ENCODE measurements at places on chromosomes 13 and 19.

DNA sequence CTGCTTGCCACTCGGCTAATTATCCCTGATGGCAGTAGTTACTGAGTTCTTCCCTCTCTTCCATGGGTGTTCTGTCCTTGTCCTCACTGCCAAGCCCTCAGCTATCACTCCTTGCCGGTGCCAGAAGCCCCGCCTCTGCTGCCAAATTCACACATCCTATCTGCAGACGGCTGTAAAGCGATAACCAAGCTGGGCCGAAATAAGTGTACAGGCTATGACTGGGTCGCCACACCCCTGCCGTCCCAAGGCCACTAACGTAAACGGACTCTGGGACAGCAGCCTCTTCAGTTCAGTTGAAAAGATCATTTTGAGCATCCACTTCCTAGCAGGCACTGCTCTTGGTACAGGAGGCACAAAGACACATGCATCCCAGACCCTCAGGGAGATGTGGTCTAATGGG, 13.3 kb downstream of the SLC7A1 start:
- no peak for DNase-seq

- no peak for DNase-seq
These were observed 26.6 kb downstream of the CBY2 start for GRCh38 chr13:45728759-45729158.

- DNase-seq: no peak
These were observed 185.8 kb upstream of the TSHZ3 start for GRCh38 chr19:31534786-31535657.

GRCh38 chr13:41133951-41134350, 1.3 kb upstream of the KBTBD6 start:
- no peak for DNase-seq

DNA sequence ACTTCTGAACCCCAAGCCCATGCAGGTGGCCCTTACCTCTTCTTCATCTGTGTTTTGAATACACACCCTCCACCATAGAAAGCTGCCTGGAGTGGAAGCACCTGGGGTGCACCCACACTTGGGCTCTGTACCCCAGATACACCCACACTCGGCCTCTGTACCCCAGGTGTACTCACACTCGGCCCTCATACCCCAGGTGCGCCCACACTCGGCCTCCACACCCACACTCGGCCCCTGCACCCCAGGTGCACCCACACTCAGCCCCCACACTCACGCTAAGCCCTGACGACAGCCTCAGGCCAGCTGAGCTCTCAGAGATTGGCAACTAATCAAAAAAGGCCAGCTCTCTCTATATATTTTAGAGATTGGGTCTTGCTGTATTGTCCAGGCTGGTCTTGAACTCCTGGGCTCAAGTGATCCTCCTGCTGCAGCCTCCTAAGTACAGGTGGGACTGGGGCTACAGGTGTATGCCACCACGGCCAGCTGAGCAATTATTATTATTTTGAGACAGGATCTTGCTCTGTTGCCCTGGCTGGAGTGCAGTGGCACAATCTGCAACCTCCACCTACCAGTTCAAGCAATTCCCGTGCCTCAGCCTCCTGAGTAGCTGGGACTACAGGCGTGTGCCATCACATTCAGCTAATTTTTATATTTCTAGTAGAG, 68.9 kb downstream of the PEX11G start:
- DNase-seq: no peak

GRCh38 chr19:35029737-35030256, 473 bp upstream of the SCN1B start:
- DNase-seq: no peak

GRCh38 chr19:12695997-12696365, 450 bp downstream of the FBXW9 start:
- no peak for DNase-seq

- DNase-seq: no peak
These were observed 2.0 kb upstream of the GNG14 start for GRCh38 chr19:12685831-12686230.

DNA sequence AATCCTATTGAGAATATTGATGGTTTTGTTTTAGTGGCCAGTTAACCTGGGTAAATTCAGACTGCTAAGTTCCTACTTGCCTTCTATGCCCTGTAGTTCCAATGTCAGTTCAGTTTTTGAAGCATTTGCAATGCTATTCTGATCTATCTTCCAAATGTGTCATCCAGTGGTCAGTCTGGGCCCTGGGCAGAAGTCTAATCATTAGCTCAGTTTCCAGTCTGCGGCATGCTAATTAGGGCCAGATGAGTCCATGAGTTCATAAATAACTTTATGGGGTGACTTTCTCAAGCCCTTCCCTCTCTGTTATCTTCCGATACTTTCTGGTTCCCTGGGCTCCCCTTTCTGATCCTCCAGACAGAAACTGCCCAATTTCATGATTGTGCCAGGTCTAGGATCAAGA, 32.7 kb downstream of the FAM187B start:
- no peak for DNase-seq

DNA sequence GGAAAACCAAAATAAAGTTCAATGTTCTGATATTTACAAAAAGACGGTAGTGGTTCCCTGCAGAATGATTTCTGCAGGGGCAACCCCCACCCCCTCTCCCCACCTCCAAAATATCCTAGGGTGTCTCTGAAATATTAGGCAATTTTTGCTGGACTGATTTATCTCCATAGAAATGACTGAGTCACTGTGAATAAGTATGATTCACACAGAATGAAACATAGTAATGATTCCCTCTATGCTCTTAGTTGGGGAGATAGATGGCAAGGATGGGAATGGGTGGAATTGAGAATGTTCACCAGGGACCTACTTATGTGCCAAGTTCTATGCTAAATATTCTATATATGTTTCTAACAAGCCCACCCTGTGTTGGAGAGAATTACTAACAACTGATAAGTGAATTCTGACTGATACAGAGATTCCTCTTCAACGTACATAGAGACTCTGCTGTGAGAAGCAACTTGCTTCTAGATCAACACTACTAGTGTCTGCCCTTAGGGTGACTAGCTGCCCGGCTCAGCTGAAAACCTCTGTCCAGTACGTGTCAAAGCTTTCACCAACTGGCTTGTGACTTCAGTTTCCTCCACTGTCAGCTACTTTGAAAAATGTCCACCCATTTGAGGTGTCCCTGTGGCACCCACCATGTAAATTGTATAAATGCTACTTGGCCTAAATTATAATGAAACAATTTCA, 38.4 kb upstream of the RAP2A start:
- no peak for DNase-seq

DNA sequence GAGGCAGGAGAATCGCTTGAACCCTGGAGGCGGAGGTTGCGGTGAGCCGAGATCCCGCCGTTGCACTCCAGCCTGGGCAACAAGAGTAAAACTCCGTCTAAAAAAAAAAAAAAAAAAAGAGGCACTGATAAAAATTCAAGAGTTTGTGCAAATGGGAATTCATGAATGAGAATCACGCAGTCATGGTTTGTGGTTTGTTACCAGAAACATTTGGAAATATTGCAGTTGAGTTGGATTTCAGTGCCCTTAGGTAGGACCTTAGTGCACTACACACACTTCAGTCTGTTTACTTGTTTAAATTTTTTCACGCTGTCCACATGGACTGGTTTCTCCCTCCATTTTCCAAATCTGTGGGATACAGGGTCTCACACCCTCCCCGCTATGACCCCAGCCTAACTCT, 28.4 kb downstream of the ZNF844 start:
- no peak for DNase-seq

DNA sequence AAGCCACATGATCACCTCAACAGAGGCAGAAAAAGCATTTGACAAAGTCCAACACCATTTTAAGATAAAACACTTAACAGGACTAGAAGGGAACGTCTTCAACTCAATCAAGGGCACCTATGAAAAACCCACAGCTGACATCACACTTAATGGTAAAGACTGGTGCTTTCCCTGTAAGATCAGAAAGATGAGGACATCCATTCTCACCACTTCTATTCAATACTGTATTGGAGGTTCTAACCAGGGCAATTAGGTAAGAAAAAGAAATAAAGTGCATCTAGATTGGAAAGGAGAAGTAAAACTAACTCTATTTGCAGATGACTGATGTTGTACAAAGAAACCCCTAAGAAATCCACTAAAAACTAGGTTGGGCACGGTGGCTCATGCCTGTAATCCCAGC, 11.2 kb upstream of the AKAP8 start:
- no peak for DNase-seq

DNA sequence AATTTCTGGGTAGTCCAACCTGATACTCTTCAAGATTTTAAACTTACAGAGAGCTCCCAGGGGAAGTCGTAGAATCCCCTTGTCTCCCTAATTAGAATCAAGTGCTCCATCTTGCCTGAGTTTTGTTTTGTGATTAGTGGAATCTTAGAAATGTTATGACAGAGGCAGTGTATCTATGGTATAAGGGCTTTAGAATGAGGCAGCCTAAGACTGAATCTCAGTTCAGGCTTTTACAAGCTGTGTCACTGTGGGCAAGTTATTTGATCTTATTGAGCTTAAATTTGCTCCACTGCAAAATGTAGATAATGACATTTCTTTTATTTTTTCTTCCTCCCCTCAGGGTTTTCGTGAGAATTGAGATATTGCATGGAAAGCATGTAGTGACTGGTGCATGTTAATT, 215.5 kb downstream of the POSTN start:
- DNase-seq: no peak

- no peak for DNase-seq
These were observed 61.9 kb downstream of the KDM4B start for GRCh38 chr19:5030822-5031221.

GRCh38 chr19:54197121-54197520, 3.5 kb upstream of the RPS9 start:
- DNase-seq: no peak

GRCh38 chr19:2154587-2155075, 3.3 kb upstream of the AP3D1 start:
- DNase-seq: no peak

GRCh38 chr13:46676378-46676725, 120.6 kb downstream of the ESD start:
- DNase-seq: no peak

- DNase-seq: no peak
These were observed 18.9 kb downstream of the ZNF536 start for GRCh38 chr19:30391052-30391451.

- no peak for DNase-seq
These were observed 5.2 kb upstream of the LRRC8E start for GRCh38 chr19:7883105-7883504.

DNA sequence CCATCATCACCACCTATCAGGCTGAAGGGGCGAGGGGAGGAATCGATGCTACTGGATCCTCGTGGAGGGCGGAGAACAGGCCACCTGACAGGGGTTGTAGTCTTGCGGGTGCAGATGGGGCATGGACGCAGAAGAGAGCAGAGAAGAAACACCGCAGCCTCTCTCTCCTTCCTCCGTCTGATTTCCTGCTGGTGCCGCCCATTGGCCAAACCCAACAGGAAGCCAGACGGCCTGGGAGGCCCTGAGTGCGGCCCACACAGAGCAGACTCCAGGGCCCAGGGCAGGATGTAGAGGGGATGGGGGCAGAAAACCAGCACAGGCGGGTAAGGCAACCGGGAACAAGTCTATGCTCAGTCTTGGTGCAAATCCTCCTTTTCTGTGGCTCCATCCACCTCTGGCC, 15.4 kb downstream of the CEBPA start:
- DNase-seq: no peak

GRCh38 chr19:14139944-14140343, 3.6 kb upstream of the ASF1B start:
- DNase-seq: no peak

- DNase-seq: no peak
These were observed 146.5 kb upstream of the ARGLU1 start for GRCh38 chr13:106714271-106714982.

DNA sequence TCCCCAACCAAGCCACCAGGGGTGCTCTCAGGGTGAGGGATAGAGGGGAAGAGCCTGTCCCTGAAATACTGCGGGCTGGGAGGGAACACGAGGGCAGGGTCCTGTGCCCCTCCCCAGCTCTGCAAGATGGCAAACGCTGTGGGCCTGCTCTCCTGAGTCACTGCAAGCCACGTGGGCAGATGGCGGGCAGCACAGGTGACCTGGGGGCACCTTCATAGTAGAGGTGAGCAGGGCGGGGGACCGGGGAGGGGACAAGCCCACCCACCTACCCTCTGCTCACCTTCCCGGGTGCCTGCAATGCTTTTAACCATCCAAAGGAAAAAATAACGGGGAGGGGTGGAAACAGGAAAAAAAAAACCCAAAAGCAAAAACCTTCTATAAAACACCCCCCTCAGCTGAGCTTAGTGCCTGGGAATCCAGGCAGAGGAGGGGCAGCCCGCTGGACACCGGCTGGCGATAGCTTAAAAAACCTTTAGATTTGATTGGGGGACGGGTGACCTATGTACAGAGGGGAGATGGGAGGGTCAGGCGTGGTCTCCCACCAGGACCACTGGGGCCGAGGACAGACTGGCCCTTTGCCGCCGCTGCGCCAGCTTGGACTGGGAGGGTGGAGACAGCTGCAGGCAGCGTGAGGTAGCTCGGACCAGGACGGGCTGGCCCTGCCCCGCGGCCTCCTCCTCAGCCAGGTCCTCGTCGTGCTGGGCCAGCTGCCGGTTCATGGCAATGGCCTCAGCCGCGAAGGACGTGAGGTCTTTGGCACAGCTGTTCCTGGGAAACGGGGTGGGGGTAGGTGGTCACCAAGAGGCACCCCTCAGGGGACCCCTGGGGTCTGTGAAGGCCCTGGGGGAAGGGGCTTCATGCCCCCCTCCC, 11.7 kb downstream of the MKNK2 start:
- no peak for DNase-seq

- DNase-seq: no peak
These were observed 351.4 kb downstream of the SLITRK5 start for GRCh38 chr13:88022431-88023208.

DNA sequence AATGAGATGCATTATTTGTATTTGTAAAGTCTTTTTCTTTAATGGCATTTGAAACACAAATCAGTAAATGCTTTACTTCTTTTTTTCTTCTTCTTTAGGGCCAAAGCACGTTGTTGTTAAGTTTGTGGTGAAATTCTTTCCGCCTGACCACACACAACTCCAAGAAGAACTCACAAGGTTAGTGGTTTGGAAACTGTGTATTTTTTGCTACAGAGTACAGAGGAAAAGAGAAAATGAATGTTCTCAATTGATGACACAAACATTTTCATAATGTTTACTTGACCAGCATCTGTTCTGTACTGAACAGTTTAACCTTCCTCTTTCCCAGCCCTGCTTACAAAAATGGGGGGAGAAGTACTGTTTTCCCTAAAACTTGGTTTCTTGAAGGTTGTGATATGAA, 190.9 kb upstream of the RNF113B start:
- DNase-seq: no peak

GRCh38 chr13:37481885-37482227, 116.7 kb downstream of the POSTN start:
- DNase-seq: no peak

DNA sequence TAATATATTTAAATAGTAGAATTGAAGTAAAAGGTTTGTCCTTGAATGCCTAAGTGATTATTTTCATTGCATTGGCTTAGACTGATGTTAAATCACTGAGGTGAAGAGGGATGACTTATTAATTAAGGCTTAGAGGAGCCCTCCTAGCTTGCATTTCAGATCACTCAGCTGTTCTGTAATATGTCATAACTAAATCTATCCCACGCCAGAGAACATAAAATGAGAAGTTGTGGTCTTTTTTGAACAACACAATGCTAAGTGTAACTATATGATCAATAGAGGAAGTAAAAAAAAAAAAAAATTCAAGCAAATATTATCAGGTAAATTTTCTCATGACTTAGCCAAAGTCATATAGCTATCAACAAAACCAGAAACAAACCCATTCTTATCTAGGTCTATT, 752.2 kb downstream of the GPC5 start:
- DNase-seq: no peak

GRCh38 chr19:9711815-9712214, 36.9 kb upstream of the ZNF562 start:
- no peak for DNase-seq

GRCh38 chr13:32723987-32724386, 137.7 kb downstream of the PDS5B start:
- DNase-seq: no peak

GRCh38 chr19:34148658-34149185, 23.6 kb upstream of the LSM14A start:
- no peak for DNase-seq

All from dorsolateral prefrontal cortex (tissue), 122 donors.